Mucosa of descending colon (tissue), 3 donors: ENCODE measurements at places on chromosomes 4 and X. TPM values are rescaled to one million over a fixed set of nuclear protein-coding genes. Genes with fewer than 3 reads are reported as not detected.

Gene FRG1
- 32.4 TPM for total RNA-seq

Gene NEXMIF
- 1.7 TPM for total RNA-seq

Gene STK32B
- total RNA-seq, result 0.67 TPM

Gene RBM10
- 40.2 TPM for total RNA-seq

Gene TRIM61
- total RNA-seq, result not detected

Gene CXCL5
- not detected for total RNA-seq

Gene CT45A10
- not detected for total RNA-seq

Gene SOWAHD
- 1.4 TPM for total RNA-seq

- peak; percentile 81 for DNase-seq
These were observed 55.8 kb upstream of the BCOR start for GRCh38 chrX:40153345-40154249.

- peak; percentile 83 for DNase-seq
These were observed 71.7 kb upstream of the BCOR start for GRCh38 chrX:40169193-40170101.

- DNase-seq, result peak; percentile 90
These were observed 52.4 kb upstream of the TRIM2 start for GRCh38 chr4:153151535-153152455.

DNA sequence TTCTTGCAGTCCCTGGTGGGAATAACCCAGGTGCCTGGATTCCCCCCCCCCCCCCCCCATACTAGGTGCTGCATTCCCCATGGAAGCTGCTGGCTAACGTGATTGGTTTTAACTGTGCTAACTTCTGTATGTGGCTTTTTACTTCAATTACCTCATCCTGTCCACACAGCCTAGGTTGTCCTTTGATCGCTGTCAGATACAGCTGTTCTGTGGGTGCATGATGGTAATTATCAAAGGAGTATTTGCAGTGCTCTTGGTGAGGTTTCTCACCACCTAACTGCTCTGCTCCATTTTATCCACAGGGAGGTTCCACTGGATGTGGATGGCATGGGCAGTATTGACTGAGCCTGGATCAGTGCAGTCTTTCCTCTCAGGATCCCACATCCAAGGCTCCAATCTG lies 93.0 kb downstream of the ZNF518B start:
- DNase-seq, result no peak

DNA sequence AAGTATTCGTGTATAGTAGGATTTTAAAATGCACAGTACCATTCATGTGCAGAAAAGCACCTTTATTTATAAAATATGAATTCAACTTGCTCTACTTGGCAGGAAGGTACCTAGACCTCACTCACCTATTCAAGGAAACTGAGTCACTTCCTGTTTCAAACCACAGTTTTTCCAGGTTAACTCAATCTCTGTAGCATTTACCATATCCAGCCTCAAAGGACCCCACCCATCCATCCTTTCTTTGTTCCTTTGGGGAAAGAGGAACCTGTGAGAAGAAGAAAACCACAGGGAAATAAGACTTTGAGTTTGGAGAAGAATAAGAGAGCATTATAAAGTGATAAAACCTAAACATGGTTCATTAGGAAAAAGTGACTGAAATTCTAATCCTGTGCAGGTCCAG lies 250.7 kb downstream of the CBR4 start:
- no peak for DNase-seq

DNA sequence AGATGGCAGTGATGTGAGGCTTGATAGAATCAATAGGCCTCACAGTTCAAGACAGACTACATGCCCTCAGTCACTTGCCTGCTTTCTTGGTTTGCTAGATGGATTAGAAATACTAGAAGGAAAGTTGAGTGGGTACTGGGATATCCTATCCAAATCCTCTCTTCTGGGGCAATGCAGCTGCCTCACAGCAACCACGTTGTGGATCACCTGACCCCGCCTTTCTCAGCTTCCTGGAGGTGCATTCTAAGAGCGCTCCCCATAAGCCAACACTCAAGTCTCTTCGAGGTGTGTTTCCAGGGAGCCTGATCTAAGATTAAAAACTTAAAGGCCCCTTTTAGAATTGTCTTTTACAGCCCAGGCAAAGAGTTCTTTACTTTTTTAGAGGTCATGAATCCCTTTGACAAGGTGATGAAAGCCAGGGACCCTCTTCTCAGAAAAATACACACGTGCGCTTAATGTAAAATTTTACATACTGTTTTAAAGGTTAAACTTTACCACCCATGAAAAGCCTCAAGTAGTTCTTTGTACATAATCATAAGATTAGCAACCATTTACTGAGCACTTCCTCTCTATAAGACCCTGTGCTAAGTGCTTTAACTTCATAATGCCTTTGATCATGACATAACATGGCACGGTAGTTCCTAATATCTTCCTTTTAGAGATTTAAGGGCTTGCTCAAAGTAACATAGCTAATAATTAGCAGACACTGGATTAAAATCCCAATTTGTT lies 840 bp upstream of the RPL34 start:
- no peak for DNase-seq

DNA sequence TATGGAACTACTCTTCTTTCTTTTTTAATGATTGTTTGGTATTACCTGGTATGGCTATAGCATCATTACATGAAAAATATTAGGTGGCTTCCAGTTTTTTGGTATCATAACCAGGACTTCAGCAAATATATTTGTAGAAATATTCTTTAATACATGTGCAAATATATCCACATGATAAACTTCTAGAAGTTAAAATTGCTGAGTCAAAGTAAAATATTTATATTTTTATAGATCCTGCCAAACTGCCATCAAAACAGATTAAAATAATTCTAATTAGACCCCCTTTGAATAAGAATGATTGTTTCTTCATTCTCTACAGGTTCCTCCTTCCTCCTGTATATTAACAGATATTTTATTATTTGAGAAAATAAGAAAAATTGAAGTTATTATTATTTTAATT lies 708.5 kb upstream of the INTU start:
- DNase-seq, result no peak

DNA sequence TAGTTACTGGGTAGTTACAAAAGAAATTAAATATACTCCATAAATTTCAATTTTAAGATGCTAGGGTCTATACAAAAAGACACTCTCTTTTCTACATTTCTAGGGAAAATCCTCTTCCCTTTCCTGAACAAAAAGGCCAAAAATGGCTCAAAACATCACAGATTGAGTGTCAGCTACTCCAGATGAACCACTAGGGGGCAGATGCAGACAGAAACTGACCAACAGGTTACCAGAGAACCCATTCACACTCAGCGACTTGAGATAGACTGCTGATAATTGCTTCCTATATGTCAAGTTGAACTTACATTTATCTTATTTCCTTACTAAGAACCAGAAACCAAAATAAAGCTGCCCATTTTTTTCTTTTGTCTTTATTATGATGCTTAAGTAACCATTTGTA lies 83.4 kb upstream of the MID1IP1 start:
- DNase-seq, result peak; percentile 4

DNA sequence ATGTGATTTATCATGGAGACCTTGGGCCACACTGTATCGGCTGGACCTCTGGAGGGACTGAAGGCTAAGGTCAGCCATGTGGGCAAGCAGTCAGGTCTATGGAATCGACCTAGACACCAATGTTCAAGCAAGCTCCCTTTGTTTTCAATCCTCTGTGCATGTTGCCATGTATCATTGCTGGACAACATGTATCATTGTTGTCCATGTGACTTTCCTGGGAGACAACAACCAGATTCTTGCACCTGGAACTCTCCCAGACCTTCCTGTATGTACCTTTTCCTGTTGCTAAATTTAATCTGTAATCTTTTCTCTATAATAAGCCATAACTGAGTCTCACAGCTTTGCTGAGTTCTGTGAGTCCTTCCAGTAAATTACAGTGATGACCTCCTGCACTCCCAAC lies 329.4 kb upstream of the BOD1L1 start:
- no peak for DNase-seq

DNA sequence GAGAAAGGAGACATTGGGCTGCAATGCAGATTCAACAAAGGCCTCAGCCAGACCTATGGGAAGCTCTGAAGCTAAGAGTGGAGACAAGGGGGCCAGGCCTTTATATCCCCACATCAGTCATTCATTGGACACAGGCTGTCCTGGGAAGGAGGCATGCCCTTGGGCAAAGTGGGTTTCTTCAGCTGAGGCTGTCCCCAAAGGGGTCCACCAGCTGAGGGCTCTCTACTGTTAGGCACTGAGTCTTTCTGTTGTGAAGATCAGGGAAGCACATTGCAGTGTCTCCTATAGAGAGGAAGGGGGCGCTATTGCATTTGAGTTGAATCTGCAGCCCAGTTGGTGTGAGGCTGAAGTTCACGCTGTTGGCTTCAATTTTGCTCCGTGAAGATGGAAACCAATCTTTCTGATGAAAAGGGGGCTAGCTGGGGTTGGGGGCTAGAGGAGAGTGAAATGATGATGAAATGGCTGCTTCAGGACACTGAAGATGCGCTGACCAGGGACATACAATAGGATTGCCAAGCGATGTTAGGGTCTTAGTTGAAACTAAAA lies 48.0 kb downstream of the SLC25A5 start:
- DNase-seq, result no peak

DNA sequence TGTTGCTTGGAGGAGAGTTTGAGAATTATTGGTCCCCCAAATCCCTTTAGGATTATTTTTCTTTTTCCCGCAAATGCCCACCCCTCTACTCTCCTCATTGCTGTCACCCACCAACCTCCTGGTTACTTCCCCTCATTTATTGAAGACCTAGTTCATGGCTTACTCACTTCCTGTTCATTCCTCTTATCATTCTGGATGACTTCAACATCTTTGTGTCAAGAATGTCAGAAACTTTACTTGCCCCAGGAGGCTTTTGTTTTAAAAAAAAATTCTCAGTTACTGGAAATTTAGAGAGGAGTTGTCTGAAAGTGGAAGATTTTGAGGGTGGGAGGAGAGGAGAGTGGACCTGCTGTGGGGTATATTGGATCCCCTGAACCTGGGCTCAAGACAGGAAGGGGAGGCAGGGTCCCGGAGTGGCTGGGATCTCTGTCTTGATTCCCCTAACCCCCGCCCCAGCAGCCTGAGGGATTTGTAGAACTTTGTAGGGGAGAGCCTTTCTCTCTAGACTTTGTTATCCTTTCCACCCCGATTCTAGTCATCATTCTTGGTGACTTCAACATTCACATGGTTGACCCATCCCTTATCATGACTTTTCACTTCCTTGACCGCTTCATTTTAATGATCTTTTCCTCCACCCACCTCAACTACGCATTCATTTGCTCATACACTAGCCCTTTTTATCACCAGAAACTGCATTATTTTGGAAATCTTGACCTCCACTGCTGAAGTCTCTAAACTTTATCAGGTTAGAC lies 69.9 kb upstream of the ESX1 start:
- DNase-seq, result no peak
